ENCODE measurements at places on chromosomes 6 and 20.
A peak's percentile ranks its signal among the peaks of the same experiment; 100 is the strongest.

DNA sequence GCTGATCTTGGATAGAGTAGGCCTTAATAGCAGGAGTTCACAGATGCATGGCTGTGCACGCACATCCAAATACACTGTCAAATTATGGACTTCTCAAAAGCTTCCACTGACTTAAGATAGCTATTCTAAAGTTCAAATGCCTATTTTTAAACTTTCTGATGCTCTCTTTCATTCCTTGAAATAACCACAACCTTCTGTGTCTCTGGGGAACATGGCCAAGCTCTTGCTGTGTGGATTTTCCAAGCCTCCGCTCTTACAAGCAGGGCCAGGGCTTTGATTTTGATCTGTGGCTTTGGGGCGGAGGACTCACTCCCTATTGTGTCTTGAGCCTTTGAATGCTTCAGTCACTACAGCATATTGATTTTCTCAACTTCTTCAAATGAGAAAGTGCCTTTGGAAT lies 35.7 kb upstream of the SNRPB2 start:
- DNase-seq, result no peak

GRCh38 chr20:47181056-47181862 lies 175.2 kb downstream of the ZMYND8 start:
- DNase-seq, result peak; percentile 36

DNA sequence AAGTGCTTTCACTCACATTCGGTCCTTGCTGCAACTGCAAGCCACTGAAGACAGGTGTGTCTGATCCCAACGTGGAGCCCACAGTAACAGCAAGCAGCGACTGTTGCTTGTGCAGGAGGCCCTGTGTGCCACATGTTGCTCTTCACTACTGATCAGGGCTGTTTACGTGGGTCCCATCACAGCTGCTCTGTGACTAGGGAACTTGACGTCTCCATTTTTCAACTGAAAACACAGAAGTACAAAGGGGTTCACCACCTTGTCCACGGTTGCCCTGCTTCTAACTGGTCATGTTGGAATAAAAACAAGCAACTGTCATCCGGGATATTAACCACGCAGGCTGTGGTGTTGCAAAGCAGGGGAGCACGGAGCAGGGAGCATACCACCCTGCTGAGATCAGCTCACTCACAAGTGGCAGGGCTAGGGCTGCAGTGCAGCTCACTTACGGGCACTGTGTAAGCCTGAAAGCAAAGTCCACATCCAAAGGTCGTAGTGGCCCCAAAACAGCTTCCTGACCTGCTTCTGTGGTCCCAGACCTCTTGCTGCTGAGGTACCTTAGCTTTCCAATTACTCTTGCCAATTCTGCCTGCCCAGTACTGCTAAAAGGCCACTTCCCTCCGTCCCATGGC lies 105.8 kb upstream of the DUSP22 start:
- no peak for DNase-seq

DNA sequence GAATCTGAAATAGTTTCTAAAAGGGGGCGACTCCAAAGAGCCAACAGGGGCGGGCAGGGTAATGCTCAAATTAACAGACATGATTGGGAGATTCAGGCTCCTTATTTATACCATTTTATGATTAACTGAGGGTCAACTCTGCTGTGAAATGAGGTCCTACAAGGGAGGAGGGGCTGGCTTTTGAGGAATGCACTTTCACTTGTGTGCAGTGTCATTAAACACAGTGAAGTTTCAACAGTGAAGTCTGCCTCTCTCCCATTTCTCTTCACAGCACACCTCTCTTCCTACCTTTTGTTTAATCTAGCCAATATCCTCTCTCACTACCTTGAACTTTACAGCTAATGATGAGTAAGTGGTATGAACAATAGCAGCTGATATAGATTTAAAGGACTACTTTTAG lies 557.3 kb upstream of the CITED2 start:
- DNase-seq, result no peak

Data from neural progenitor cell (in vitro differentiated cells).